Hematopoietic multipotent progenitor cell treated with erythropoietin and hydrocortisone succinate and interleukin-3 and kit ligand, for 4 days (in vitro differentiated cells): ENCODE measurements at places on chromosomes 4 and X.

DNA sequence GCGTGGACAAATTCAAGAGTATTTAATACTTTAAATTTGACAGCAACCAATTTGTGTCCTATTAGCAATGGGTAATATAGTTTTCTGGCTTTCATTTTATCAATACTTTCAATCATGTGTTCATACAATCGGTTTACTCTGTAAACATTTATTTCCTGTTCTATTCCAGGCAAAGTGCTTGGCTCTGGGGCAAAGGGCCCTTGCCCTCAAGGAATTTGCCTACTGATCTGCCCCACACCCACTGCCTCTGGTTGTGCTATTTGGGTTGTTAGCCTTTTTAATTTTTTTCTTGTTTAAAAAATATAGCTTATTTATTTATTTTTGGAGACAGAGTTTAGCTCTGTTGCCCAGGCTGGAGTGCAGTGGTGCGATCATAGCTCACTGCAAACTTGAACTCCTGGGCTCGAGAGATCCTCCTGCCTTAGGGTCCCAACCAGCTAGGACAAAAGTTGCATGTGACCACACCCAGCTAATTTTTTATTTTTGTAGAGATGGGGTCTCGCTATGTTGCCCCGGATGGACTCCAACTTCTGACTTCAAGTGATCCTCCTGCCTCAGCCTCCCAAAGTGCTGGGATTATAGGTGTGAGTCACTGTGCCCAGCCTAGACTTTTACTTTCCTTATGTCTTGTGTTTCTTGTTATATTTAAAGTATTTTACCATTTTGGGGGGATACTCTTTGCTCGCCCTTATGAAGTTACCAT lies 30.7 kb upstream of the CBR4 start:
- DNase-seq, result no peak

- DNase-seq, result no peak
These were observed 48.4 kb downstream of the PDHA1 start for GRCh38 chrX:19392078-19392477.

DNA sequence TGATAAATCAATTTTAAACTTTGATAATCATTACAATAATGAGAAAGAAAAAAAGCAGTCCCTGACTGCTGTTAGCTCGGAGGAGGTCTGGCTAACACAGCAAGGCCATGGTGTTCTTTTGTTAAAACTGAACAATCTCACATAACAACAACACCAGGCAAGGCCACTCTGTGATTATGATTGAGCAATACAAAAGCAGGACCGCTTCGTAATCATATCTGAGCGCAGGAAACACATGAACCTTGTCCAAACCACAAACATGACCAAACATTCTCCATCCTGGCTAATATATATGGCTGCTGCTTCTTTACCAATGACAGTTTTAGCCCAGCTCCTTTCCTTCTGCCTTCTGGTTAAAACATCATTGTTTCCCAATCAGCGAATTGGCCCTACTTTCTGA lies 76.8 kb upstream of the DDX53 start:
- DNase-seq, result peak; percentile 75

- DNase-seq, result no peak
These were observed 113.3 kb upstream of the CPEB2 start for GRCh38 chr4:14888790-14889572.

GRCh38 chr4:76377911-76378310 lies 43.0 kb downstream of the CCDC158 start:
- peak; percentile 69 for DNase-seq

DNA sequence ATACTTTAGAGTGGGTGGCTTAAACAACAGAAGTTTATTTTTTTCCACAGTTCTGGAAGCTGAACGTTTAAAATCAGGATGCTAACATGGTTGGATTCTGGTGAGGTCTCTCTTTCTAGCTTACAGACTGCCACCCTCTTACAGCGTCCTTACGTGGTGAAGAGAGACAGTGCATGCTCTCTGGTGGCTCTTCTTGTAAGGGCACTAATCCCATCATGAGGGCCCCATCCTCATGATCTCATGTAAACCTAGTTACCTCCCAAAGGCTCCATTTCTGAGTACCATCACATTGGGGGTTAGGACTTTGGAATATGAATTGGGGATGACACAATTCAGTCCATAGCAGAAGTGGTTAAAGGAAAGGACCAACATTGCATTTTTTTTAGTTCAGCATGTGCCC lies 132.8 kb downstream of the BMPR1B start:
- no peak for DNase-seq

GRCh38 chr4:56655209-56655626 lies 25.9 kb downstream of the HOPX start:
- DNase-seq, result peak; percentile 29

DNA sequence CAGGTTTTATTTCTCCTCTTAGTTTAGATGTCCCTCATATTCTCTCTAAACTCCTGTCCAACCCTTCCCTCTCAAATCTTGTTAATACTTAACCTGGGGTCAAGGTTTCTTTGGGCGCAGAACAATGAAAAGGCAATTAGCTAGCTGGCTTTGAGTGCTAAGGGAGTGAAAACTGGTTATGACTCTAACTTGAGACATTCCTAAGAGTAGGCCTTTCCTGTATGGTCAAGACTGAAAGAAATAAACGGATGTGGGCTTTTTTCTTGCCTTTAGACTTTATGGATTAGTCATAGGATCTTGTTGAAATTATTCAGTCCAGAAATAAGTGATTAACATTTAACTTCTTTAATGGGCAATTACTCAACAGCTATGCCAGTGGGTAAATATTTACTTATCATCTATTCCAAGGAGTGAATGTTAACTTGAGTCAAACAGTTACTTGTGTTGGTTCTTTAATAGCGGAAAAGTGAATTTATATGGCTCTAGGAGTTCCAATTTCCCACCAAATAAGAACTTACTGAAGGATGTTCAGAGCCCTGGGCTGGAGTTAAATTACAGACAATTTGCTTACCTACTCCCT lies 141.7 kb upstream of the SCML1 start:
- DNase-seq, result no peak

DNA sequence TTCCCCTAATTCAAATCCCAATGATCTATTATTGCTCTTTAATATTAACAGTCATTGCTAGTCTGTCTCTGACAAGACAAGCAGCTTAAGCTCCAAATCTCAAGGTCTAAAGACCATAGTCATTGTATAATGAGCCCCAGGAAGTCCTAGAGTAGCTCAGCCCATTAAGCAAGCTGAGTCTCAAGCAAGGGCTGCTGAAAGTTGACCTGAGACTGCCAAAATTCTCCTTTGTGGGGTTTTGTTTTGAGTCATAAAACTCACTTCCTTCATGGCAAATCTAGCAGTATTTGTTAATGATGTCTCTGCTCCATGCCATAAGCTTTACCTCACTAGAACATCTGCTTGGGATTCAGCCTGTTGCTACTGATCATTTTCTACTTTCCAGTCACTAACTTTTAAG lies 313.2 kb downstream of the ANTXR2 start:
- no peak for DNase-seq

GRCh38 chrX:47562615-47563243 lies 1.7 kb downstream of the ARAF start:
- peak; percentile 67 for DNase-seq

GRCh38 chr4:154559494-154560418 lies 3.1 kb upstream of the FGB start:
- DNase-seq, result peak; percentile 76

DNA sequence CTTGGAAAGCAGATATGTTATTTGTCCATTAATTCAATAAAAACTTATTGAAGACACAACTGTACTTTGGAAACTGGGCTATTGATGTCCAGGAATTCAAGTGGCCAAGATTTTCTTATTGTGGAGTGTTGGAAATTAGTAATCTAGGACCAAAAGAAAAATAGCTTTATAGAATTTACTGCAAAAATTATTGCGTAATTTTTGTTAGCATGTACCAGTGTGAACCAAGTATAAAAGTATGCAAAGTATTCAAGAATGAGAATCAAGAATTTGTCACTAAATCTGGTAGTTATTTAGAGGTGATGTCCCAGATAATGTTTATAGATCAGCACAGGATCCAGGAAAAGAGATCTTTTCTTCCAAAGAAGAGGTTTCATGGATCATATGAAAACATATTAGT lies 468.9 kb upstream of the CTSO start:
- DNase-seq, result no peak

- no peak for DNase-seq
These were observed 16.6 kb downstream of the CLCN4 start for GRCh38 chrX:10173331-10173900.

- DNase-seq, result no peak
These were observed 91.5 kb upstream of the ZNF827 start for GRCh38 chr4:146029939-146030710.

GRCh38 chr4:177047070-177047850 lies 254.5 kb upstream of the VEGFC start:
- peak; percentile 85 for DNase-seq

GRCh38 chrX:19177721-19178120 lies 55.5 kb upstream of the ADGRG2 start:
- no peak for DNase-seq

- DNase-seq, result peak; percentile 12
These were observed 161.5 kb upstream of the SFRP2 start for GRCh38 chr4:153950100-153950979.

GRCh38 chrX:110180928-110181310 lies 137.0 kb downstream of the AMMECR1 start:
- no peak for DNase-seq

DNA sequence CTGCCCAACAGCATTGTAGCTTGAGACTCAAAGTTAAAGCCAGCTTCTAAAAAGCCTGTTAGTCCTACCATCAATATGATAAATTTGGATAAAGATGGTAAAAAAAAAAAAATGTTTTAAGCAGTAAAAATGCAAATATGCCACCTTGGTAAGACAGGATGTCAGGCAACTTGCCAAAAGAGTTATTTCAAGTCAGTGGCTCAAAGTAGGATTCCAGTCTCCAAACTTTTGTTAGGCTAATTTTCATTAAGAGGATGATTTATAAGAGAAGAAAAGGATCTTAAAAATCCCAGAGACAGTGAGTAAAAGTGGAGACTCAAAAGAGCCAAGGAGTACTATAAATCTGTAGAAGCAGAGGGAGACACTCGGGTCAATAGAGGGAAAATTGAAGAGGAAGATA lies 47.5 kb downstream of the GASK1B start:
- DNase-seq, result no peak

DNA sequence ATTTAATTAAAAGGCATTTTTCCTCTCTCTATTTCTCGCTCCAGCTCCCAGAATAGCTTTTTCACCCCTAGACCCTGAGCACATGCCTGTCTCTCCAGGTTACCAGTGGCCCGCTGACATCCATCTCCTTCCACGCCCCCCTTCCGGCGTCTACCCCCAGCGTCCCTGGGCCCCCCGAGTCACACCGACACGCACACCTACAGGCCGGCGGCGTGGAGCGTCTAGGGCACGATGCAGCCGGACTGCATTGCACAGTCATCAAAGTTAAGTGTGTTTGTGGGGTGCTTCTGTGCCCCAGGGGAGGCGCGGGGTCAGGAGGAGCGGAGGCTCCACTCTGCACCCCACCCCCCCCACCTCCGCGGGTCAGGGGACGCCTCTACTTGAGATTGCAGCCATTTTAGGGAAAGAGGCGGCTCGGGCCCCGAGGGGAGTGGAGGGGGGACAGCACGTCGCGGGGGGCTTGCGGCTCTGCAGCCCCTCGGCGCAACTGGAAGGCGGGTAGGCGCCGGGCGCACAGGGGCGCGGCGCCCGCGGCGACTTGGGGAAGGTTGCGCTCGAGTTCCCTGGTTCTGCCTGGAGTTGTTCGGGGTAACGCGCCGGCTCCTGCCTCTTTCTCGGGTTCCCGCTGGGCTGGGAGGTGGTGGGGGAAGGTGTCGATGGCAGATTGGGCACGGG lies 112.7 kb downstream of the DHX15 start:
- peak; percentile 15 for DNase-seq

GRCh38 chr4:160082432-160083207 lies 979.7 kb downstream of the RAPGEF2 start:
- no peak for DNase-seq

DNA sequence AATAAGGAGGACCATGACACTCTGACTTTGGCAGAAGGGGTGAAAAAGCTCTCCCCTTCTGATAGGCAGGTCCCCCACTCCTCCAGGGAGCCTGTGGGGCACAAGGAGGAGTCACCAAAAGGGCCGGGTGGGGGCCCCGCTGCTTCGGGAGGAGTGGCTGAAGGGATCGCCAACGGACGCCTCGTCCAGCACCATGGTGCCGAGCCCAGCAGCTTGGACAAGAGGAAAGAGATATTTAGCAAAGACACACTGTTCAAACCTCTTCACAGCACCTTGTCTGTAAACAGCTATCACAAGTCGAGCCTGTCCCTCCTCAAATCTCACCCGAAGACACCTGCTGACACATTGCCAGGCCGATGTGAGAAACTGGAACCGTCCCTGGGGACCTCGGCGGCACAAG lies 105.6 kb downstream of the STOX2 start:
- DNase-seq, result no peak

DNA sequence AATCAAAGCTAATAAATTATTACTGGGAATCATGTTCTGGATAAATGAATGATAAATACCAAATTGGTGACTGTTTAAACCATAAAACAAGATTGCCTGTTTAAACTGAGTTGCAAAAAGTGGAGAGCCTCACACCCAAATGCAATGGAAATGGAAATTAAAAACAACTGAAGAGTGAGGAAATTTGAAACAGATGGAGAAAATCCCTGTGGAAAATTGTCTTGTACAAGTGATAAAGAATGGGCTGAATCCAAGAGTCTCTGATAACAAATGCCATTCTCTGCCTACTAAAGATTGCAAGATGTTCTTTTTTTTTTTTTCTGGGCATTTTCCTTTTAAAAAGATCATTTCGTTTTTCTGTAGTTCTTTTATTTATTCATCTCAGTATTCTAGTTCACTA lies 426.3 kb downstream of the NLGN4X start:
- DNase-seq, result no peak

- DNase-seq, result no peak
These were observed 35.7 kb upstream of the APLN start for GRCh38 chrX:129690435-129690834.

- DNase-seq, result no peak
These were observed 88.2 kb downstream of the PHOX2B start for GRCh38 chr4:41660352-41660751.

GRCh38 chr4:155777971-155778735 lies 19.3 kb downstream of the GUCY1B1 start:
- no peak for DNase-seq

DNA sequence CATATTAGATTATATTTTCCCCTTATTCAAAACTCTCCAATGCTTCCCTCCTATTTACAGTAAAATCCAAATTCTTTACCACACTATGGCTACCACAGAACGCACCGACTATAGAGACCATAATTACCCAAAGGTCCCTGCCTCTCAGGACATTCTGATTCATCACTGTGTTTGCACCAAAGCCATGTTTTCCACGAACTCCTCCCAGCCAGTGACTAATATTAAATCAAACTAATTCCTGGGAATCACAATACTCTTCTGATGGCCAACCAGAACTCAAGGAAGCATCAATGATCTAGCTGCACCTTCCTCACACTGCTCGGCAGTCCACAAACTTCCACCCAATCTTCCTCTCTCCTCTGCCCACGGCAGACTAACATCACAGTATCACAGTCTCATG lies 24.2 kb upstream of the EDNRA start:
- DNase-seq, result no peak
